Fibroblast of lung (primary cell): ENCODE measurements at places on chromosomes 4 and X. TPM values are rescaled to one million over a fixed set of nuclear protein-coding genes. Genes with fewer than 3 reads are reported as not detected.

CCNB3 gene
- total RNA-seq: 0.51 and 0.83 TPM in 2 replicates

MMRN1 gene
- total RNA-seq: under 0.01 TPM in 2 replicates

OTC gene
- not detected in 2 replicates for total RNA-seq

TRAM1L1 gene
- 3.1 and 5.0 TPM in 2 replicates for total RNA-seq

ENPP6 gene
- under 0.01 and 0.17 TPM in 2 replicates for total RNA-seq

LRCH2 gene
- total RNA-seq: 12.8 and 19.5 TPM in 2 replicates

UGT2B11 gene
- total RNA-seq: not detected in 2 replicates

SLC38A5 gene
- 21.5 and 21.8 TPM in 2 replicates for total RNA-seq

FGB gene
- total RNA-seq: not detected in 2 replicates

LRAT gene
- total RNA-seq: under 0.01 TPM in 2 replicates

NRK gene
- total RNA-seq: 0.50 and 0.77 TPM in 2 replicates

CXXC4 gene
- total RNA-seq: under 0.01 TPM in 2 replicates

- no peak for DNase-seq
These were observed 170.8 kb downstream of the TLL1 start for GRCh38 chr4:166043801-166044200.

- DNase-seq: no peak
These were observed 171.5 kb downstream of the CFAP299 start for GRCh38 chr4:80507077-80507476.

DNA sequence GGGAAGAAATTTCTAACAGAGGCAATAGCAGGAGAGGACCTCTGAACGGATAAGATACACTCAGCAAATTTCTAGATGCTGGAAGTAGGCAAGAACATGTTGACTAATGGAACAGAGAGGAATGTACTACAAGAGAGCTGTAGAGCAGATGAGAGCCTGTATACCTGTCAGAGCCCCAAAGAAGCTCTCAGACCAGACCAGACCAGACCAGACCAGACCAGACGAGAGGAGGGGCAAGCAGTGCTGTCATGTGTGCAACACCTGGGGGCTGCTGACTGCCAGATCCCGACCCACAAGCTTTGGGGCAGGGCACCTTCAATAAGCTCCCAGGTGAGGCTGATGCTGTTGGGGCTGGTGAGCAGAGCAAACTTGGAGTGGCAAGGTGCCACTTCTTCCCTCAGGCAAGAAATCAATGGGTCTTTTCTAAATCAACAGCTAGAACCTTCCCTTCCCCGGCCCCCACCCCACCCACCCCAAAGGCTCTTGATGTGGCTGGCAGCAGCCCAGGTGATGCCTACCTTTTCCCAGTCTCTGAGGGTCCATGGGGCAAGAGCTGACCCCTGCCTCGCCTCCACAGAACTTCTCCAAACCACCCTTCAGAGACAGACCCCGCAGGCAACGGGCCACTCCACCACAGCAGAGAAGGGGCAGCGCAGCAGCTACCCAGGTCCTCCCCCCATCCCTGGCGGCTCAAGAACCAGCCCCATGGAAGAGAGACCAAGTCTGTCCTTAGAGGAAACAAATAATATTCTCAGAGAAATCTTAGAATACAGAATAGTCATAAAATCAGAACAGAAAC is 32.7 kb downstream of the MECP2 start:
- DNase-seq: no peak

DNA sequence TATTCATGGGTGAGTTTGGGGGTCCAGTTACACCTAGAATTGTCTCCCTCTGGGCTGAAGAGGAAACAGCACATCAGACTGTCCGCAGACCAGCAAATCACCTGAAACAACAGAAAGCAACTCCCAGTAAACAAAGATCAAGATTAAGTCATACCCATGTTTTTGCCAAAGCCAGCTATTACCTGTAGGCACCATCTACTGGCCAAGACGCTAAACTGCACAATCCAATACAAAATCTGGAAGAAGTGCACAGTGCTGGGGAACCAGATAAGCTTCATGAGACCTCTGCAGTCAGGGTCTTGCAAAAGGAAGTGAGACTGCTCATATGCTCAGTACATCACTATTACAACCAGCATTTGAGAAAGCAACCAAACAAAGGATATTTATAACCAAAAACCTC is 157.5 kb upstream of the ITM2A start:
- no peak for DNase-seq

- no peak for DNase-seq
These were observed 95.7 kb downstream of the PWWP3B start for GRCh38 chrX:106263817-106264216.

GRCh38 chr4:130705023-130705422 is 1609.1 kb downstream of the C4orf33 start:
- DNase-seq: no peak

DNA sequence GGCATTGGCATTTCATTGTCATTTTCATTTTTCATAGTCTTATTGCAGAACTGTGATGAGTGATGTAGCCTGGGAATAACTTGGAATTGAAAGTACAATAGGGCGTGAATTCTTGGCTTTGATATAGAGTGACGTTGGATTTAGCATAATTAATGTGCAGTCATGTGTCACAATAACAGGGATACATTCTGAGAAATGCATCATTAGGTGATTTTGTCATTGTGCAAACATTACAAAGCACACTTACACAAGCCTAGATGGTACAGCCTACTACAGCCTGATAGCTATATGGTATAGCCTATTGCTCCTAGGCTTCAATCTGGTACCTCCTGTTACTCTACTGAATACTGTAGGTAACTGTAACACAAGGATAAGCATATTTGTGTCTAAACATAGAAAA is 300.8 kb downstream of the DTHD1 start:
- DNase-seq: no peak

DNA sequence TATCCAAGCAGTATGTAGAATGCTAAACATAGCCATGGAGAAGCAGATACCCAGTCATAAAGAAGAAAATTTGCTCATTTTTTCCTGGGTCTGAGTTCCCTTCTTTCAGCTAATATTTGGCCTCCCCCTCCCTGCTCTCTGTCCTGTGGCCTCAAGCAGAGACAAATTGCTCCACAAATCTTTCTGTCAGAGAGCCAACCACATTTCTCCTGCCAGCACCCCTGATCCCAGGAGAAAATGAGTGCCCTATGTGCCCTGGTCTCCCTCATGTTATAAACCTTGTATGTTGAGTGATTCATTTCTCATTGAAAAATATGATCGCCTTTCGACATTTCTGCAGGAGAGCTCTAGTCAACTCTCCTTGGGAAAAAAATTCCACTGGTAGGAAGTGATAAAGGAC is 82.0 kb downstream of the TMEM156 start:
- DNase-seq: no peak

DNA sequence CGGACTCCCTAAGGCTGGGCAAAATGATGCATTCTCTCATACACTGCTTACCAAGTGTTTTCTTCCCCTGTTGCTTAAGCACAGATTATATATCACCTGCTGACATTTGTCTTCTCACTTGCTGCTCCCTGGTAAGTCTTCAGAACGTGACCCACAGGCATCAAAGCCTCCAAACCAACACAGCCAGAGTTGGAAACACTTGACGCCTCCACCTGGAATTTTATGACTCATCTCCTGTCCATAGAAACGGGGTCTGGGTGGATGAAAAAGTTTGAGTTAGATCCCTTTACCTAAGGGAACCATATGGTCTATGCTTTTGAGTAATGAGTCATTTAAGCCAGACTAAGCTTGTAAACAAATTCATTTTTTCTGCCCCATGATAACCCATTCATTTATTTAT is 251.6 kb downstream of the USP46 start:
- no peak for DNase-seq
